Choroid plexus epithelial cell (primary cell): ENCODE measurements at places on chromosomes 4 and X.

GRCh38 chr4:156969911-156970310 is 1.7 kb downstream of the PDGFC start:
- DNase-seq: no peak

- DNase-seq: no peak
These were observed 106.8 kb downstream of the TENM3 start for GRCh38 chr4:182350041-182350440.

- DNase-seq: no peak
These were observed 23.5 kb downstream of the CHM start for GRCh38 chrX:86023811-86024210.

GRCh38 chr4:116099596-116099995 is 985.8 kb downstream of the TRAM1L1 start:
- DNase-seq: no peak

- DNase-seq: peak; percentile 79
These were observed 479.3 kb downstream of the INPP4B start for GRCh38 chr4:142366769-142367181.

DNA sequence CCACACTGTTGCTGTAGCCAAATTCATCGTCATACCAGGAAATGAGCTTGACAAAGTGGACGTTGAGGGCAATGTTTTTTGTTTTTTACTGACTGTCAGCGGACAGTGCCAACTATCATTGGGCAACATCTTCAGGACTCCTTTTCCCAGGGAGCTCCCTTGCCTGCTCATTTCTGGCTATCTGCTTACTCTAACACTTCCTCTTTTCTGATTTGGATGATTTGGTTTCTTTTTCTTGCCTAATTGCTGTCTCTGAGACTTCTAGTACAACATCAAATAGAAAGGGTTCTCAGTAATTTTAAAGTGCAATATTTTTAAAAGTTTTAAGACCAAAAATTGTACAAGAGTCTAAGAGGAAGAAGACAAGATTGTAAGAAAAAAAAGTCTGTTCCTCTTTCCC is 92.0 kb upstream of the KLHL4 start:
- no peak for DNase-seq

DNA sequence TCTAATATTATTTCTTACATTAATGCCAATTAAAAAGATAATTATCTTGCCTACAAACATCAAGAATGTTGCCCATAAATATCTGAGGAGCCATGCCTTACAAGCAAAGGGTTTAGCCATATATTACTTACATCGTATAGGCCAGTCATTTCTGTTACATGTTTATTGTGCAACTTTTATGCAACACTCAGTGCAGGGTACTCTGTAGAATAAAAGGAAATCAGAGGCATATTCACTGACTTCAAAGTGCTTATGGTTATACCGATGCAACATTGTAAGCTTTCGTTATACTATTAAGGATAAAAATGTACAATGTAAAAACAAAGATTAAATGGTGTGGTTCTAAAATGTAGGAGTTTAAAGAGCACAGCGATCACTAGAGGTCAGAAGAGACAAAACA is 315.9 kb downstream of the PCDH10 start:
- no peak for DNase-seq

- peak; percentile 60 for DNase-seq
These were observed 82.5 kb downstream of the CPE start for GRCh38 chr4:165461159-165461821.

GRCh38 chr4:80071604-80072227 is 1.3 kb downstream of the ANTXR2 start:
- no peak for DNase-seq

DNA sequence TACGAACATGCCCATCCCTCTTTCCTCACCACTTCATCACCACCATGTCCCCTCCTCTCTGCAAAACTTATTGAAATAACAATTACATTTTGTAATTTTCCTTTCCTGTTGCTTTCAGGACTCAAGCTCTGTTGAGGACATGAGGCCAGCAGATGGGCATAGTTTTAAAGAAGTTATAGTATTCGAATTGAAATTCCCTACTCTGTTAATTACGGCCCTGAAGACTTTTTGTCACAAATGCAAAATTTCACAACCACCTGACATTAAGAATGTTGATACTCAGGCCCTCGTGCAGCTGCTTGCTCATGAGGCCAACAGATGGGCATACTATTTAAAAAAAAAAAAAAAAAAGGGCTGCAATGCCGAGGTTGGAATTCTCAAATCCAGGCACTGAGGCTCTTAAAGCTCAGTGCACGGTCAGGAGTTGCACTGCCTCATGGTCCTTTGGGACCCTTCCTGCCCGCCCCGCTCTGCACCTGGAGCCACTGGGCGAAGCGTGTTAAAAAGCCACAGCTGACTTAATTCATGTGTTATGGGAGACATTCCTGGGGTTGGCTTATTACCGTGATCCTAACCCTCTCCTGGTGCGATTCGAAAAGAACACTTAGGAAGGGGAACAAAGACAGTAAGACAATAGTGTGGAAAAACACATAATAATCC is 34.2 kb upstream of the FAT1 start:
- no peak for DNase-seq

DNA sequence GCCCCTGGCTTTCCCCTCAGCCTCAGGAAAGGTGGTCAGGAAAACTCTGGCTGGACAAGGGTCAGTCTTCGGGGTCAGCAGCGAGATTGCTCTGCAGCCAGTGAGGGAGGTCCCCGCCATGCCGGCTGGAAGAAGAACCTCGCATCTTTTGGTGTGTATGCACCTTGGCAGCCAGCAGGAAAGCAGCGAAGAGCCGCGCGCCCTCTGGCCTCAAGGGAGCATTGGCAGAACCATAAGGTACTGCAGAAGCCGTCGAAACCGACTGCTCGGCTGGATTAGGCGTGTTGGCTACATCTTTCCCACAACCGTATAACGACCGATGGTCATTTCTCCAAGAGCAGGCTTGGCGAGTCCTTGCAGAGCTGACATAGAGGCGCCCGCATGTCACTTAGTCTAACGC is 48.3 kb downstream of the GPR143 start:
- no peak for DNase-seq
